ENCODE measurements at places on chromosomes 3 and 15. TPM values are rescaled to one million over a fixed set of nuclear protein-coding genes. Genes with fewer than 3 reads are reported as not detected.

GRCh38 chr15:92881211-92881754 lies 18.8 kb upstream of the CHD2 start:
- DNase-seq = peak; percentile 81

- DNase-seq = no peak
These were observed 270.6 kb downstream of the TBL1XR1 start for GRCh38 chr3:176926688-176927087.

- no peak for DNase-seq
These were observed 71.0 kb downstream of the ADAMTS7 start for GRCh38 chr15:78739996-78740903.

GRCh38 chr15:69664572-69665571 lies 212.3 kb downstream of the RPLP1 start:
- DNase-seq = no peak

The SPATA12 gene
- polyA plus RNA-seq = not detected

Data from muscle of arm (tissue), 14 donors.